ENCODE measurements at places on chromosomes 12 and 14.

GRCh38 chr12:47903151-47903611 is 1.6 kb downstream of the VDR start:
- DNase-seq, result peak; percentile 39

GRCh38 chr12:76356071-76356470 is 7.9 kb upstream of the BBS10 start:
- no peak for DNase-seq

DNA sequence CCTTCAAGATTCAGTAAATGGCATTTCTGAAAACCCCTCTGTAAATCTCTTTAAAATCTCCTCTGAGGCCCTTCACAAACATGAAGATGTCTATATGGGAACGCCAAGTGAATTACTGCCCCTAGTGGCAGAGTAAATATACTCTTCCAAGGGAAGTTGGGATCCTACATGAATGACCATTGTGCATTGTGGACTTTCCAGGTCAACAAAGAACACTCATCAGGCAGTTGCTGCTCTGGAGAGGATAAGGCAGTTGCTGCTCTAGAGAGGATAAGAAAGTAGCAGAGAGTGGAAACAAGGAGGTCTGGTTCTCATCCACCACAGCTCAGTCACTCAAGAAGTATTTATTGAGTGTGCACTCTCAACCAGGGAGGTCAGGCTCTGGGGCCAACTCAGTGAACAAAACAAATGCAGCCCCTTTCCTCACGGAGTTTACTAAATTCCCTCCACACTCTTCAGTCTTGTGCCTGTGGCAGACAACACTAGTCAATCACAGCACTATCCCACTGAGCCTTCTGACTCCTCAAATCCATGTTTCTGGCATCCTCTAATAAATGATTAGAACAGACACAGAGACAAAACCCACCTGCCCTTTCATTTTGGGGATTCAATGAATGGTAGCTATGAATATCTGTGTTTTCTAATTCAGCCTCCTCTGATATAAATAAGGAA is 52.9 kb downstream of the SVOP start:
- DNase-seq, result no peak

DNA sequence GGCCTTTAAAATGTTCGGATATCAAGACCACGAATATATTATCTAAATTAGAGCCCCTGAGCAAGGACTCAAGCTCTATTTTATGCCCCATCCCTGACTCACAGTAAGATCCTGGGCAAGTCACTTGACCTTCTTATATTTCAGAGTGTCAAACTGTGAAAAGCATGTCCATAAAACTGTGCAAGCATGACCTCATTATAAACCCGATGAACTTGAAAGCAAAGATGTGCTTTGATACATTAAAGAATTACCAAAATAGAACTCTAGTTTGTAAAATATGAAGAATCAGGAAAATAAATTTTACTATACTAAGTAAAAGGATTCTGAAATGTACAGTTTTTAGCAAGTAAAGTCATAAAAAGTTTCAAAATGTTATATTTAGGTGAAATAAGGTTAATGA is 2.9 kb upstream of the CALM1 start:
- no peak for DNase-seq

GRCh38 chr14:69154779-69155178 is 1.9 kb upstream of the DCAF5 start:
- DNase-seq, result no peak

DNA sequence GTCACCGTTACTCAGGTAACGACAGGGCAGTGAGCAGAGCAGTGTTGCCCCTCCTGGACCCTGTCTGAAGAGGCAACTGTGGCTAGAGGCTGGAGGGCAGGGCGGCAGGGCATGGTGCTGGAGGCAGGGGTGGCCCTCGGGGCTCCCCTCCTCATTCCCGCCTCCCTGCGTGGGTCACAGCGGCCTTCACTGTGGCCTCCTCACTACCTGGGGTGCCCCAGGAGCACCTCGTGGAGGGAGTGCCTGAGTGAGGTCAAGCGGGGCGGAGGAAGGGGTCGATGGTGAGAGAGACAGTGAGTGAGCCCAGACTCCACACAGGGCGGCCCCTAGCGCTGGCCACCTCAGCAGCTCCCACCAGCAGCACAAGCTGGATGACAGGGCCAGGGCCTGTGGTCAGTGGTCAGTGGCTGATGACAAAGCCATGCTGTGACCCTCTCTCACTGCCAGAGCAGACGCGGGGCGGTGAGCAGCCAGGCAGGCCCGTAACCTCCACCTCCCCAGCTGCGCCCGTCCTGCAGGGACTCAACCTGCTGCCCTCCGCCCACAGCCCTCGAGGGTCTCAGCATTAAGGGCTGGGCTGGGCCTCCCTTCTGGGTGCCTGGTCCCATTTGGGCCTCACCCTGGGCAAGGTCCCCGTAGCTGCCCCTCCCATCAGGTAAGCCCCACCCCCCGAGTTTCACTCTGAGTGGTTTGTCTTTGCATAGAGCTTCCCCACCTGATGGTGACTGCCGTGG is 17.8 kb downstream of the GPR132 start:
- DNase-seq, result no peak
